ENCODE measurements at places on chromosomes 3 and 15. TPM values are rescaled to one million over a fixed set of nuclear protein-coding genes. Genes with fewer than 3 reads are reported as not detected.

Gene ROPN1
- not detected for total RNA-seq

DNA sequence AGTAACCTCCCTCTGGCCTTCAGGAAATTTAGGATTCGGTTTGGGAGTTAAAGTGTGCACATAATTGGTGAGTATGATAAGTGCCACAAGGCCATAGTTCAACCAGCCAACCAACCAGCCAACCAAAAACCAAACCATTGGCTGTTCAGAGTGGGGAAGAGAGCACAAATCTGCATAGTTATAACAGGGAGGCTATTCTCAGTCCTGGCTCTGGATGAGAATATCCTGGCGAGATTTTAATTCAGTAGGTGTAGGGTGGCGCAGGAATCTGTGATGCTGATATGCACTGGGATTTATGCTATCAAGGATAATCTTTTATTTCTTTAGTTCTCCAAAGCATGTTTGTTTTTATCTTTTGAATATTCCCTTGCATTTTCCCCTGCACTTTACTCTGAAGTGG, 49.1 kb downstream of the AKAP13 start:
- no peak for DNase-seq

DNA sequence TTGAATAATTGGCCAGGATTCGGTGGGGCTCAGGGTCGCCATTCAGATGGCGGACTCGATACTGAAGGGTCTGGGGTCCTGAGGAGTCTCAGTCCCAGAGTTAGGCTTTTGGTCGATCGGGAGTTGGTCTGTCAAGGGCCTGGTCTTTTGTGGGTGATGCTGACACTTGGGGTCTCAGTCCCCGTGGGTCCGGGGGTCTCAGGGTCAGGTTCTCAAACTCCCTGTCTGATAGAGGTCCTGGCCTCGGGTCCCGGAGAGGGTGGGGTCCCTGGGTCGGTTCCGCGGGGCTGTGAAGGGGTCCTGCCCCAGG, 467 bp downstream of the NCKIPSD start:
- DNase-seq: no peak

DNA sequence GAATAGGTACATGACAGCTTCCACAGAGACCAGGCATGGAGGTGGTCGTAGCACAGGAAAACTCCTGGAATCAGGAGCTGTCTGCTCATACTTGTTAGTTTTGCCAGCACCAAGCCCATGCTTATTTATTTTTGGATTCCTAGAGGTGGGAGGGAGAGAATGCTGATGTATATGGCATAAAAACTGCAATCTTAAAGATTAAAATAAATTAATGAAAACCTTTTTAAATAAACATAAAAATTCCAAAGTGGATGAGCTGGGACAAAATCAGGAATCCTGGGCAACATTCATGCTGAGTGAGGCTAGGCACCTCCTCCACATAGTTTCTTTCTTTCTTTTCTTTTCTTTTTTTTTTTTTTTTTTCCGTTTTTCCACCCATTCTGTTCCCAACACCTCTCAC, 14.3 kb upstream of the BCL6 start:
- DNase-seq: no peak

Gene DLL4
- 5.0 TPM for total RNA-seq

- DNase-seq: no peak
Measured at GRCh38 chr3:182621435-182622240, 171.7 kb upstream of the ATP11B start.

Gene DNAJA4
- total RNA-seq: 7.4 TPM

Gene CSPG4
- total RNA-seq: 66.0 TPM
